Fibroblast of villous mesenchyme (primary cell): ENCODE measurements at places on chromosomes 11 and 22. TPM values are rescaled to one million over a fixed set of nuclear protein-coding genes. Genes with fewer than 3 reads are reported as not detected.

The TMPRSS4 gene
- total RNA-seq: not detected in 2 replicates

The RAC2 gene
- 8.1 and 11.2 TPM in 2 replicates for total RNA-seq

The LINC01488 gene
- total RNA-seq: not detected in 2 replicates

DNA sequence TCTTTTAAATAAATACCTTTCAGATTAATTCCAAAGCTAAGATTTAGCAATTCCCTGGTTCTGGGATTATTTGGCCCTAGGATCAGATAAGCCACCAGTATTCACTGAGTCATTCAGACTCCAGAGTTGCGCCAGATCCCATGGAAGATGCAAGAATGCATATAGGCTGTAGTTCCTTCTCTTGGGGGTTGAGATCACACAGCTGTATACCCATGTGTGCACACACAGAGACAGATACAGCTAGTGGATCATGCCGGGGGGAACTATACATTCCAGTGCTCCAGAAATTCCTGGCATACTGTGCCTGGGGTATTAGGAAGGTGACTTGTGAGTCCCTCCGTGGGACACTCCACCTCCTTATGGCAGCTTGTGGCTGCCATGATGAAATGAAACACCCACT is 75.4 kb downstream of the ZBTB16 start:
- DNase-seq: peak; percentile 99

- peak; percentile 74 for DNase-seq
Measured at GRCh38 chr11:72091292-72091691, 10.6 kb downstream of the LRRC51 start.

- DNase-seq: peak; percentile 56
Measured at GRCh38 chr11:3115321-3115720, 49.8 kb downstream of the OSBPL5 start.

DNA sequence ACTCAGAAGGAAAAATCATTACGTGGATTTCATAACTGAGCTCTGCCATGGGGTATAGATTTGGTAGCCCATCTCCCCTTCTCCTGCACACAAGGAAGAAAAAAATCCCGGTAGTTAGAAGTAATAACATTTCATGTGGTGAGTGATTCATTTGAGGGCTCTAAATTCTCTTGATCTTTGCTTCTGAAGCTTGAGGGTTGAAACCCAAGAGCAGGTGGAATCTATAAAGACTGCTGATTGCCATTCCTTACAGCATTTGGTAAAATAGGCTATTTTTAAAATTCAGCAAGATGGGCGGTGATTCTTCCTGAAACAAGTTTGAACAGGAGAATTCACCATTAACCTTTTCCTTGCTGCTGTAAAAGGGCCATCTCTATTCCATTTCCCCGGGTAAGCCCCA is 266.1 kb downstream of the CADM1 start:
- no peak for DNase-seq

DNA sequence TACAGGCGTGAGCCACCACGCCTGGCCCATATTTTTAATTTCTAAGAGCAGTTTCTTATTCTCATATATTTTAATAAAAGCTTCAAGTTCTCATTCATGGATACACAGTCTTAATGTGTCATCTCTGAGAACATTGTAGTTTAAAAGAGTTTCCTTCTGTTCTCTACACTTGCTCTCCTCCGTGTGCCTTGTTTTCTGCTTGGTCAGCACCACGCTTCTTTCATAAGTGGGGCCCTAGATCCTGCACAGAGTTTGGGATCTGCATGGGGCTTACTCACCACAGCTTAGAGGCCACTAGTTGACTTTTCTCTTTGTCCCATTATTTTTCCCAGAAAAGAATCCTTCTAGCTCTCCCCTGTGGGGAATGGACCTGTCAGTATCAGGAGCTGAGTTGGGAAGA is 58.8 kb downstream of the PPP6R2 start:
- DNase-seq: no peak

DNA sequence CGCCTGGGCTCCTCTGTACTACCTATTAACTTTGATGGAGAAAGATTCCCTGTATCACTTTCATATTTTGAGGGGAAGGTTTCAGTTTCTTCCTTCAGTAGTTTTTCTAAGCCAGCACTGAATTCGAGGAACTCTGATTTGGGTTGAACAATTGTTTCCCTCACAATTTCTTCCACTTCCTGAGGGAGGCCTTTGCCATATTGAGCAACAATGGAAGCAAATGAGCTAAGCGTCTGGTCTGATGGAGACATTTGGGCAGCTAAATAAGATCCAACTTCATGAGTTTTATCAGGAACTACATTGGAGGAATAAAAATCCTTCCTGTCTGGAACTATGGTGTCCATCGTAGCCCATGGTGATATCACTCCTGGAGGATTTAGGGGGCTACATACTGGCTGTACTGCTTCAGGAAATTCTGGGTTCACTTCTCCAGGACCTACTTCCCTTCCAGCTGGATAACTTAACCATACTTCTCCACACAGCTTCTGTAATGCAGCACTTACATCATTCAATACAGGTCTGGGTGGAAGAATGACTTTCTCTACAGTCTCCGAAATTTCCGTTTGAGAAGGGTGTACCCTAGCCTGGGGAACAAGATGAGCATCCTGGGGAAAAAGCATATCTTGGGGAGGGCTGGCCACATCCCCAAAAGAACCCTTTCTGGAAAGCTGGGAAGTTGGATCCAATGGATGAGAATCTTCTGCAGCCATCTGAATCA is 38.9 kb upstream of the CCDC89 start:
- no peak for DNase-seq

GRCh38 chr11:69044111-69045013 is 4.4 kb upstream of the TPCN2 start:
- peak; percentile 95 for DNase-seq

The TRIM49 gene
- total RNA-seq: not detected in 2 replicates
